ENCODE measurements at places on chromosomes 3 and 15. TPM values are rescaled to one million over a fixed set of nuclear protein-coding genes. Genes with fewer than 3 reads are reported as not detected.

- no peak for DNase-seq
Observed at GRCh38 chr3:11651900-11652299, 8.2 kb upstream of the VGLL4 start.

DNA sequence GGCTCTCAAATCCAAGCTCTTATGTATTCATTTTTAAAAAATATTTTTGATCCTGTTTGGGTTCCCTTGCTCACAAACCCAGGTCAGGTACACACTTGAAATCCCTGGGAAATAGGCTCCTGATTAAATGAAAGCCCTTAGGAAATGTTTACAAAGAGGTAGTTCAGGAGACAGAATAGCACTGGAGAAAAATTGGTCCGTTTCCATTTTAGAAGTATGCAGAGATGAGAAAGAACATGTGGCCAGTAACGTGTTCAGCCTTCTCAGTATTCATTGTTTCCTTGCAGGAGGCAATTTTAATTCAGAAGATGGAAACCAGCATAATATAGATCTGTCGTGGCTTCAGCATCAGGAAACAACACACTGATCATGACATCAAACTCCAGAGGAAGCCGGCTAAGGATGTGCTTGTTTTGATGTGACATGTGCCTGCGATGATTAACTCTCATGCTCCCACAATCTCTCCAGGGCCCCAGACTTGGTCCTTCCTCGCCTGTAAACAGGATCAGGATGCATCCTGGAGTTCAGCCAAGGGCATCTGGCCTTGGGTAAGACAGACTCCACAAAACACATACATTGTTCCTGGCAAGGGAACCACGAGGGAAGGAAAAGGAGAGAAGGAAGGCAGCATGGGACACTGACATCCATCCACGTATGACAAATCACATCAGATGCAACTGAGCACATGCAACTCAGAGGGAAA is 350.5 kb upstream of the THBS1 start:
- no peak for DNase-seq

DUOXA2 gene
- polyA plus RNA-seq: 0.17 TPM

IL16 gene
- 16.5 TPM for polyA plus RNA-seq

DNA sequence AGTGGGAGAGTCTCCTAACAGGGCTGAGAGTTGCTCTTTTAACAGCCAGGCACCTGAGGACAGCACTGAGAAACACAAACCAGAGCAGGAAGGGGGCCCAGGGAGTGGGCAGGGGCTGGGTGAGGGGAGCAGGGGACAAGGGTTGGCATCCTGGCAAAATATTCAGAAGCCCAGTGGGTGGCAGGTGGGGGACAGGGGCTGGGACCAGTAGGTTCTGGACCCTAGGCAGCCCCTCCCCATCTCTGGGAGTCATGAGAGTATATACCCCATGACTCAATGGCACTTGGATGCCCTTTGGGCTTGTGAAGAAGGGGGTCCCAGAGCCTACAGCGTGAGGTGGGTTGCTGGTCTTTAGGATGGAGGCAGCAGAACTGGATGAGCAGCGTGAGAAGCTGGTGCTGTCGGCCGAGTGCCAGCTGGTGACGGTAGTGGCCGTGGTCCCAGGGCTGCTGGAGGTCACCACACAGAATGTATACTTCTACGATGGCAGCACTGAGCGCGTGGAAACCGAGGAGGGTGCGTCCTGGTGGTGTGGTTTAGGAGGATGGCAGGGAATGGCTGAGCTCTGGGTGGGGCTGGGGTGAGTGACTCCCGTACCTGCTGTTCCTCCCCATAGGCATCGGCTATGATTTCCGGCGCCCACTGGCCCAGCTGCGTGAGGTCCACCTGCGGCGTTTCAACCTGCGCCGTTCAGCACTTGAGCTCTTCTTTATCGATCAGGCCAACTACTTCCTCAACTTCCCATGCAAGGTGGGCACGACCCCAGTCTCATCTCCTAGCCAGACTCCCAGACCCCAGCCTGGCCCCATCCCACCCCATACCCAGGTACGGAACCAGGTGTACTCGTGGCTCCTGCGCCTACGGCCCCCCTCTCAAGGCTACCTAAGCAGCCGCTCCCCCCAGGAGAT is 24.2 kb downstream of the NBEAL2 start:
- DNase-seq: no peak

DNA sequence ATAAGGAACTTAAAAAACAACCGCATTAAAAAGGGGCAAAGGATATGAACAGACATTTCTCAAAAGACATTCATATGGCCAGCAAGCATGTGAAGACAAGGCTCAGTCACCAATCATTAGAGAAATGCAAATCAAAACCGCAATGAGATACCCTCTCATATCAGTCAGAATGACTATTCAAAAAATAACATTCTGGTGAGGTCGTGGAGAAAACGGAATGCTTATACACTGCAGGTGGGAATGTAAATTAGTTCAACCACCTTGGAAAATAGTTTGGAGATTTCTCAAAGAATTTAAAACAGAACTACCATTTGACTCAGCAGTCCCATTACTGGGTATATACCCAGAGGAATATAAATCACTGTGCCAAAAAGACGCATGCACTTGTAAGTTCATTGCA is 496.6 kb upstream of the SGO1 start:
- no peak for DNase-seq

DNA sequence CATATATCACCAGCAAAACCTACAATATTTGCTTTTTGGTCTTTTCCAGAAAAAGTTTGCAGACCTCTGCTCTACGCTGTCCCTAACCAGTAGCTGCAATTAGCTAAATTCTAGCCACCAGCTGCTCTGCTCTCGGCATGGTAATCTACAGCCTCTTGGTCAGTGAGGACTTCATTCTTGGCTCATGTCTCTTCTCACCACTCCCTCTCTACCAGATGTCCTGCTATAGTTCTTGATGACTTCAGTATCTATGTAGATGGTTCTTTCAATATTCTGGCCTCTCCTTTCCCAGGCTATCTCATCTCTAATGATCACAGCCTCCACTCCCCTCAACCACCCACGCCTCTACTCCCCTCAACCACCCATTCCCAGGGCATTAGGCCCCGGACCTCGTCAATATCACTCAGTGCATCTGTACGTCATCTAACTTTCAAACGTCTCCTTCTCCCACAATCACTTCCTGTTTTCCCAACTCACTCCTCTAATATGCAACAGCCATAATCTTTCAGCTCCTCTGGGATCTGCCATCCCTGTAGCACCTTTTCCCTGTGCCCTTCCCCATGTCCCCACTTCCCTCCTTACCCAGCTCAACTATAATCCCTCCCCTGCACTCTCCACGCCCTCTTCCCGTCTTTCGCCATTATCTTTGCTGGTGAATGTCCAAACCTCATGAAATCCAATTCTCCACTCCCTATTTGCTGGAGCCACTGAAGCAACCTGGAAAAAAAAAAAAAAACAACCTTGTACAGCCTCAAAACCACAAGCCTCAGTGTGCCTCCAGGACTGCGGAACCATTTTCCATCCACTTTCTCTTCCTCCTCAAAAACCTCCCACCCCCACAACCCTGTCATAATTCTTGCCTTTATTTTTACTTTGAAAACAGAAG is 429.4 kb upstream of the PROK2 start:
- DNase-seq: no peak

DNA sequence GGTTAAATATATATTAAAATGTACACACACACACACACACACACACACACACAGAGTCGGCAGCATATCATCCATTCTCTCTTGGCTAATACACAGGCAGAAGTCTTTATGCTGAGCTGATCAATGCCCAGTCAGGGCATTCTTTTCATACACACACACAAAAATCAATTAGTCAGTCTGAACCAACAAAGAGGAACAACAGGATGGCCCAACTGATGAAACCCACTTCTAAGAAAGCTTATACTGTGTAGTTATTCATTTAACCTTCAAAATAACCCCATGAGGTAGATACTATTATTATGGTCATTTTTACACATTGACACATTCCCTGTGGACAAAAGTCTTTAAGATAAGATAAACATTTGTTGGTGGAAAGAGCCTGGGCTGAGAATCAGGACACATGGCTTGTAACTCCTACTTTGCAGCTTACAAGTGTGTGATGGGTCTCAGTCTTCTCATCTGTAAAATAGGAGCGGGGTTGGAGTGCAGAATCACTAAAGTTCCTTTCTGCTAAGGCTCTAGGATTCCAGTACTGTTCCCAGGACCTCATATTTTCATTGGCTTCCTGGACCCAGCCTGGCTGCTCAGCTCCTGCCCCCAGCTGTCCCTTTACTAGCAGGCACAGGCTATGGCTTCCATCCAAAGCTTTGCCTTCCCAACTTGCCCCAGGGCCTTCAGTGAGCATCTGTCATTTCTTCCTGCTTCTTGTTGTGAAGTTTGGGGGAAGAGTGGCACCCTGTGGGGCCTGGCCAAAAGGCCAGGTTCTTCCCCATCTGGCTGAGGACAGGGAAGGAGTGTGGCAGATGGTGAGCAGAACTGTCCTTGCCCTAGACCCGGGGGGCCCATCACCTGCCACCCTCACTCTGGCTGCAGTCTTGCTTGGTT is 27.2 kb upstream of the GLCE start:
- no peak for DNase-seq

C3orf20 gene
- 0.08 TPM for polyA plus RNA-seq

RASL12 gene
- 19.1 TPM for polyA plus RNA-seq

GRCh38 chr3:97899331-97899730 is 72.9 kb downstream of the RIOX2 start:
- DNase-seq: no peak

PLSCR5 gene
- not detected for polyA plus RNA-seq

DNA sequence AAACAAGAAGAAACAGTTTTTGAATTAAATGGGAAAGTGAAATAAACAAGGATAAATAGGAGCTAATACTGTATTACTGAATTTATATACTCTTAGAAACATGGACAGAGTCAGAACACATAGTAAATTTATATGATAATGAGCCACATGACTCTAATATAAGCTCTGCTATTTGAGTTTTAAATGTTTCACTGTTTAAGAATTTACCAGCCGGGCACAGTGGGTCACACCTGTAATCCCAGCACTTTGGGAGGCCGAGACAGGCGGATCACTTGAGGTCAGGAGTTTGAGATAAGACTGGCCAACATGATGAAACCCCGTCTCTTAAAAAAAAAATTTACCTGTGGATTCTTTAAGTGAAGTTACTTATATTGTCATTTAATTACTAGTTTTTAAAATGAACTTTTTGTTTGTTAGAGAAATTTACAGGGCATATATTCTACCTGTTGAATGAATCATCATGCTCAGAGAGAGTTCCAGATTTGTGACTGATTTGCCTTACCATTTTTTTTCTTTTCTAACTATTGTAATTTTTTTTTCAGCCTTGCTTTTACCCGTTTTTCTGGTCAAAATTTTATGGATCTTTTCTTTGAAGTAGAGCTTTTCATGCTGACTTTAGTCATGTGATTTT is 125.7 kb downstream of the TCF12 start:
- no peak for DNase-seq

DNA sequence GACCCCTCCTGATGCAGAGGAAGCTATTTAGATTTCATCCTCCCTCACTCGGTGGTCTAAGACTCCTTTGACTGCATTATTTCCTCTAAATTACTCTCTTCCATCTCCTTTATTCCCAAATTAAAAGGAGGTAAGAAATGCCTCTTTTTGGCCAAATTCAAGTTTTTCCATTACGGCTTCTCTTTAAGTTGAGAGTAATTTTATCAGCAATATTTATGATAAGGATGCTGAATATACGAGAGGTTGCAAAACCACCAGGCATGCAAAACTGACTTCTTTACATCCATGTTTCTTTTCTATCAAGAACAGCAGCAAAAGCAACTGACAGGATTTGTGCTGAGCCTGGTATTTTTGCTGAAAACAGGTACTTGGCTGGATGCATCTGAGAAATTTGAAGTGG is 262.0 kb upstream of the RARB start:
- DNase-seq: no peak

AHSG gene
- polyA plus RNA-seq: not detected

- no peak for DNase-seq
Observed at GRCh38 chr3:34292605-34293300, 494.3 kb downstream of the PDCD6IP start.

DNA sequence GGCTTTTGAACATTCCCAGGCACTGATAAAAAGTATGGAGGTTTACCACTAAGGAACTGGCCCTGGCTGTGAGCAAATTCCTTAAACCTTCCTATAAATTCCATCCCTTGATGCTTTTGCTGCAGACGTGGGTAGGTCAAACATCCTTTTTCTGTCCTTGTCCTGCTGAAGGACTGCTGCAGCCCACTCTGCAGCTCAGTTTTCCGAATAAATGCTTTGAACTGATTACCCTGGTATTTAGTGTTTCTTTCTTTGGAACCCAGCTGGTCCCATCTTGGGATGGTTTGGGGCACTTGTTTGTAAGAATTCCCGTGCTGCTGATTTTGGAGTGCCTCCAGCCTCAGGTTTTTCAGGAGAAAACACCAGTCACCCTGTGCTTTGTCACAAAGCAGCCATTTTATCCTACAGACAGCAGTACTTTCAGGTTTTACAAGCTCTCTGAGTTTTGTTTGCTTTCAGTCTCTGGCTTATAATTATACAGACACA is 815.9 kb downstream of the VGLL3 start:
- DNase-seq: no peak

SUCNR1 gene
- 0.04 TPM for polyA plus RNA-seq

ACTRT3 gene
- 1.5 TPM for polyA plus RNA-seq

DNA sequence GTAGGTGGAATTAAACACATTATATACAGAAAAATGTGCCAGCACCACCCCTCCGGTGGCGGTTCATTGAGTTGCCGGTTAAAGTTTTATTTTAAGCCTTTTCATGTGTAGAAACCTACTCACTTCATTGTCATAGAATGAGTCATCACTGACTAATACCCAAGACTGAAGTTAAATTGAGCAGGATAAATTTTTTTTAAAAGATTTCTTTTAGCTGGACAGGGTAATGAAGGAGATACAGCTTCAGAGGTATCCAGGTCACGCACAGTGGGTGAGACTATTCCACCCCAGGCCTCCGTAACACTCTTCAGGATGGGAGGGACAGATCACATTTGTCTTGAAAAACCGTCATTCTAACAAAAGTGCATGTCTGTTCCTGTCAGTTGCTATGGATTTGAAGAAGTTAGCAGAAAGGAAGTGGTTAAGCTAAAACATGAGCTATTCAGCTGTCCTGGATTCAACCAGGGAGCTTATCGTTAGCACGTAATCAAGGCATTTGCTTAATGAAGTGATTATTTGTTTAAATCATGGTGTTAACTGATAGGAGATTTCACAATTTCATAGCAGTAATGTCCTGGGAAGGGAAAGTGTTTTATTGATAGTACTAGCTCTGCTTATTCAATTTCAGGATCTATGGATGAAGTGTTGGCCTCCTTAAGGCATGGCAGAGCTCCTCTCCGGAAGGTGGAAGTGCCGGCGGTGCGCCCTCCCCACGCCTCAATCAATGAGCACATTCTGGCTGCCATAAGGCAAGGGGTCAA is 23.4 kb downstream of the WHAMM start:
- DNase-seq: no peak

Data from ovary (tissue), 10 donors.